ENCODE measurements at places on chromosomes 1 and 21.

GRCh38 chr1:205140113-205140512 is 18.3 kb upstream of the RBBP5 start:
- no peak for DNase-seq

DNA sequence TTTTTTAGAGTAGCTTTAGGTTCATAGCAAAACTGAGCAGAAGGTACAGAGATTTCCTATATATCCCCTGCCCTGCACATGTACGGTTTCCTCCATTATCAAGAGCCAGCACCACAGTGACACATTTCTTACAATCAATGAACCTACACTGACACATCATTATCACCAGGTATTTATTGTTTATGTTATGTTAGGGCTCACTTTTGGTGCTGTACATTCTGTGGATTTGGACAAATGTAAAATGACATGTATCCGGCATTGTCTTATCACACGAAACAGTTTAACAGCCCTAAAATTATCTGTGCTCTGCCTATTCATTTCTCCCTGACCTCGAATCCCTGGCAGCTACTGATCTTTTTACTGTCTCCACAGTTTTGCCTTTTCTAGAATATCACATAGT is 93.7 kb upstream of the DPH5 start:
- no peak for DNase-seq

GRCh38 chr1:7478809-7479499 is 292.1 kb upstream of the VAMP3 start:
- DNase-seq, result no peak

DNA sequence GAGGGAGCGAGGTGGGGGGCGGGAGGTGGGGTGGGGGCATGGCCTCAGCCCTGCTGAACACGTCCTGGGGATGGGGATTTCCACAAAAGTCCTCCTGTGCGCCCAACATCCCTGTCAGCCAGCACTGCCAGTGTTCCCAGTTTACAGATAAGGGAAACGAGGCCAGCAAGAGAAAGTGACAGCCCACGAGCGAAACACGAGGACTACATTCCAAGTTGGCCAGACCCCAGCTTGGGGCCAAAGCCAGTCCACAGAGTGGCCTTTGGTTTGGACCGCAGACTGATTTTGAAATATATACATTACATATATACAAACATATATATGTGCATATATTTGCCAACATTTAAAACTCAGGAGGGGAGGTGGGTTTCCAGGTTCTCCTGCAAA is 5.0 kb downstream of the FBXO2 start:
- DNase-seq, result no peak

DNA sequence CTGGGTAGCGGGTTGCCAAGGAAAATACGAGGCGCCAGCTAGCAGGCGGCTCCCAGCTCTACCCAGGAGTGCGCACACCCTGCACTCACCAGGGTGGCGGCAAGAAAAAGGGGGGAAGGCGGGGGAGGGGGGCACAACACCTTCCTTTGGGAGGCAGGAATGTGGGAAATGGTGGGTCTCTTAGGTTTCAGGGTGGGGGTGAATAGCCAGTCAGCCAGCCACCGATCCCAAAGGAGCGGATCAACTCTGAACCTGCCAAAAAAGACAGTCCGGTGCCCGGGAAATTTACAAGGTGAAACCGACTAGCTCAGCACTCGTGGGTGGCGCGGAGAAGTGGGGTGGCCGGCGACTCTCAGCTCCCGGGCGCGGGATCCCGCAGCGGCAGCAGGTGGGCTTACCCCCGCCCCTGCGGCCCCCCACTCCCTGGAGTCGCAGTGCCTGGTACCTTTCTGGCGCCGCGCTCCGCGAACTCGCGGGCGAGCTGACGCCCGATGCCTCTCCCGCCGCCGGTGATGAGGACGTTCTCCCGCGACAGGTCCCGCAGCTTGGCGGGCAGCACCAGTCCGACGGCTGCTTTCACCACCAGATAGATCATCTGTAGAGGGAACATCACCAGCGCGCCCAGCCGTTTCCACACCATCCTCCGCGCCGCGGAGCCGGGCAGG is 1.2 kb downstream of the DHRS3 start:
- DNase-seq, result no peak

DNA sequence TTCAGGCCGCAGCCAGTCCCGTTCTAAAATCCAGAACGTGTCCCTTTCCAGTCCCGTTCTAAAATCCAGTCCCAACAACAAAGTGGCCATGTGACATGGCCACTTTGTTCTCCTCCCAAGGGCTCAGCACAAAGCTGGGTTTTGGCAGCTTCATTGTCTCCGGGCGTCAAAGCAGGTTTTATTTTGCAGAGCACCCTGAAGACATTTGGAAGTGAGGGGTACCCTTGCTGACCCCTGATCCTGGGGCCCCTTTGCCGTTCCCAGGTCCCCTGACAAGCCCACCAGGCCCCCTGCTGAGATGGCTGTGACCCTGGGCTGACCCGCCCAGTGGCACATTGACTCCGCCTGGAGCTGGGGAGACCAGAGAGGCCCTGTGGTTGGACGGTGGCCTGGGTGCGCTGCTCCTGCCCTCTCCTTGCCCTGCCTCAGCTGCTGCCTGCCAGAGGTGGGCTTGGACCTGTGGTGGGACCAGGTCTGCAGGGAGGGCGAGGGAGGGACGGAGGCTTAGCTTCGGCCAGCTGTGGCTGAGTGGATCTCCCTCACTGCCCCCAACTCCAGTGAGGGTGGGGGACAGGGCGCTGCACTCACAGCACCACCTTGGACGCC is 4.3 kb downstream of the PFKL start:
- no peak for DNase-seq

GRCh38 chr1:246417152-246417812 is 89.8 kb downstream of the SMYD3 start:
- no peak for DNase-seq

- DNase-seq, result no peak
These were observed 167.9 kb downstream of the KIF26B start for GRCh38 chr1:245322673-245323072.

DNA sequence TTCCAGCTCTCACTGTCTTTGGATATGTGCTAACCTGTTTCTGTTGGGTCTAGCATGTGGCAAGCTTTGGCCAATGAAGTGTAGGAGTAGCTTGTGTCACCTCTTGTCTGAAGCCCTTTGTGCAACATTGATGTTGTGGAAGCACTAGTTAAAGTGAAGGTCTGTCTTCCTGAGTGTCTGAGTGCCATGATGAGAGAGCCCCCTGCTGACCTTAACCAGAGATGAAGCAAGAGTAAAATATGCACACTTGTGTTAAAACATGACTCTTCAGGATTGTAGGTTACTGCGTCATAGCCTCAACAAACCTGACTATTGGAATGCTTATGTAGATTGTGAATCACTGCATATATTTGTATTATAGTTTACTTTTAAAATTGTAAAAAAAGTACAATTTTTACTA is 103.7 kb downstream of the NCAM2 start:
- peak; percentile 19 for DNase-seq

DNA sequence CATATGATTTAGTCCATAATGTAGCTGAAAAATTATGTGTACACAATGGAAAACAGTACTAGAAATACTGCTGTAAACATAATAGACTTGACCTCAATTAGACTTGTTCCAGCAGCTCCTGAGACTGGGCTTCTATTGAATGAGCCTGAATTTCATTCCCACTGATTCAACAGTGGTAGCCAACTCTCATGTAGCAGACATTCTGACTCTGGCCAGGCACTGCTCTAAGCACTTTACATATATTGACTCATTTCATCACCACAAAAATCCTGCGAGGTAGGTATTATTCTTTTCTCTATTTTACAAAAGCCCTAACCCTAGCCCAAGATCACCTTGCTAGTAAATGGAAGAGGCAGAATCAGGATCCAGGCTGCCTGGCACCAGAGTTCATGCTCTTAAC is 12.8 kb upstream of the CTSS start:
- DNase-seq, result no peak

DNA sequence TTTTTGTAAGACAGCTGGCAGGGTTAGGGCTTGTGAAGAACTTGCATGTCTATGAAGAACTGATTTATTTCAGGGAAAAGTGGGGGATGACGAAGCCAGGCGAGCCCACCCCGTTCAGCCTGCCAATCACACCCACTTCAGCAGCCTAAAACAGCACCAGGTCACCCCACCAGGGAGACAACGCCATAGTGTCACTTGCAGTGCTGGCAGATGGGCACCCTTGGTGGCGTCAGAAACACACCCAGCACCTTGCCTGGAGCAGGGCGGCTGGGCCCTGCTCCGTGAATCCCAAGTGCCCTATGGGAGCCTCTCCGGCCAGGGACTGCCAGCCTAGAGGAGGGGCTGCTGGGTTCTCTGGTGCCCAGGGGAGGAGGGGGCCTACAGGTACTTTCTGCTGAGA is 5.0 kb upstream of the NADK start:
- no peak for DNase-seq

- DNase-seq, result no peak
These were observed 9.3 kb upstream of the KLHDC8A start for GRCh38 chr1:205365945-205366463.

DNA sequence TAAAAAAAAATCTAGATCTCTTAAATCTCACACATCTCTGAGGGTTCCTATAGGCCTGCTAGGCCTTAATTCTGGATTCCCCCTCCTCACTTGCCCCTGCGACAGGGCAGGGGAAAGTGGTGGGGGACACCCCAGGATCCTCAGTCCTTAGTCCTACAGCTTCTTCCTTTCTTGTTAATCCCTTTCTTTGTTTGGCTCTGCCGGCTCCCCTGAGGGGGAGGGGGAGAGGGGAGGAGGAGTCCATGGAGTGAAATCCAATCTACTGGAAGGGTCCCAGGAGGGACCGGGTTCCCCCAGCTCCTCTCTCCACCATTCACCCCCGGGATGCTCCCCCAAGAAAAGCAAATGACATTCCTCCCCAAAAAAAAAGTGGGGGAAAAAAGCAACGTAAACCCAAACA is 8.5 kb downstream of the MEX3A start:
- DNase-seq, result no peak

- no peak for DNase-seq
These were observed 357.0 kb downstream of the GPATCH2 start for GRCh38 chr1:217273866-217274265.

- DNase-seq, result no peak
These were observed 22.8 kb upstream of the CDK18 start for GRCh38 chr1:205481629-205482151.

GRCh38 chr1:4002061-4002521 is 102.0 kb upstream of the C1orf174 start:
- no peak for DNase-seq

- DNase-seq, result no peak
These were observed 67.9 kb downstream of the DDR2 start for GRCh38 chr1:162700131-162700530.

GRCh38 chr21:35406635-35407034 is 357.5 kb upstream of the RUNX1 start:
- DNase-seq, result no peak

GRCh38 chr1:41802532-41803501 is 115.9 kb downstream of the HIVEP3 start:
- DNase-seq, result no peak

DNA sequence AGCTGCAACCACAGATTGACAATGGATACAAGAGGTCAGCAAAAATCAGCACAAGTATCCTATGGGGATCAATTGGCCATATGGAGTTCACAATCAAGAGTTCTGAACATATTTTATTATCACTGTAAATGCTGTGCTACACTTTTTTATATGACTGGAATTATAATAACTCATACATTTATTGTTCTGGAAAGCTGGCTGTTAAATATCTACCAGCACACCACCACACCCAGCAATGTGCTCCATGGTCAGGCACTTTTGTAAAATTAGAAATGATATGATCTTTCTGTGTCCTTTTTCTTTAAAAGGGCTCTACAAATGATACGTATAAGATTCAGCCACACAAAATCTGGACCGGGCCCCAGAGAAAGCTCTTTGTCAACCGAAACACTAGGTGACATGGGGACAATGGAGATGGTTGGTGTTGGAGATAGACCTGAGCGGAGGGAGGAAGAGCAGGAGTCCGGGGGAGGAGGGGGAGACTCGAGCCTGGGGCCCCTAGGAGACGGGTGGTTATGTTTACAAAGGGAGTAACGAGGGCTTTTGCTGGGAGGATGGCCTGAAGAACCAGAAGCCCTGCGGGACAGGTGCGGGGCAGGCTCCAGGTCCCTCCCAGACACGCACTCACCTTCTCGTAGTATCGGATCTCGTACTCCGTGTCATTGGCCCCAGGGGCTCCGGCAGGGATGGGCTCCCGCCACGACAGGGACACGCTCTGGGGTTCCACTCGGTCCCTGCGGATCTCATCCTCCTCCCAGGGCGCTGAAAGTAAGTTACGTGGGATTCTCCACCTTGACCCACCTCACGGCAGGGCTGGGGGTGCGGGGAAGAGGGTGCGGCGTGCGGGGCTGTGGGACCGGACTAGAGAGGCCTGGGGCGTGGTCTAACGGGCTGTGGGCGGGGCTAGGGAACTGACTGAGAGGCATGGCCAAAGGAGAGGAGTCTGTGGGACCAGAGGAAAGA is 30.0 kb downstream of the EPHA10 start:
- DNase-seq, result no peak

DNA sequence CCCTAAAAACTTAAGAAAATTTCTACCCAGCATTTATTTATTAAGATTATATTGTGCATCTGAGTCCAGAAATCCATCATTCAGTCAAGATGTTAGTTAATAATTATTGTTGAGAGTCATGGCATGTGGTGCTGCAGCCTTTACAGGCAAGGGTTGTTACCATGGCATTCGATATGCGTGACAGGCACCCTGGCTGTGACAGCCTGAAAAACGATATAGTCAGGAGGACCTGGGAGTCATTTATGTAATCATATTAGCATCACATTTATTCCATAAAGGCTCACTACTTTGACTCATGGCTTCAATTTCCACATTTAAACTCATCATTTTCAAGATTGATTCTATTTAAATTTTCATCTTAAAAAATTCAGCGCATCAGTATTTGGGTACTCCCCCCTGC is 68.0 kb downstream of the CACHD1 start:
- no peak for DNase-seq

DNA sequence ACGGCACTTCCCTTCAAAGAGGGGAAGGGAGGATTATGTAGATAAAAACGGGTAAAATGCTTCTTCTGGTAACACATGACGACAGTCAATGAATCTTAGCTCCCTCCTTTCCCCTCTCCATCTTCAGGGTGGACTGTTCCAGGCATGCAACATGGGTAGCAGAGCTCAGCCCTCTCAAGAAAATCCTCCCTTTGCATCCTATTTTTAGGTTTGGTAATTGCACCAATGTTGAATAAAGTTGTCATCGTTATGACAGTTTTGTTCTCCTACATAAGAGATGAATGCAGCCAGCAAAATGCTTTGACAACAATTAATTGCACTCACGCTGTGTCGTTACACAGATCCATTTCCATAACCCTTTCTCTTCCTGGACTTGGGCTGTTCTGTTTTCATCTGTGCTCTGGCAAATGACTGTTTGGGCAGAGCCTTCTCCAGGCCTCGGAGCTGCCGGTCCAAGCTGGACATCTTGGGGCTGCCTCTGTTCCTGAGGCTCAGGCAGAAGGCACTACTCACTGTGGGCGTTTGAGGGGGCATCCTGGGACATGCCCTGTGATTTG is 127.6 kb downstream of the CNIH3 start:
- no peak for DNase-seq

GRCh38 chr1:221565711-221566110 is 176.2 kb downstream of the DUSP10 start:
- no peak for DNase-seq

- DNase-seq, result peak; percentile 92
These were observed 40.5 kb upstream of the AKT3 start for GRCh38 chr1:243890576-243890975.

GRCh38 chr1:167628741-167629515 is 1.1 kb upstream of the RCSD1 start:
- no peak for DNase-seq

Data from fibroblast of skin of left biceps (primary cell).